ENCODE measurements at places on chromosomes 2 and 18. TPM values are rescaled to one million over a fixed set of nuclear protein-coding genes. Genes with fewer than 3 reads are reported as not detected.
A peak's percentile ranks its signal among the peaks of the same experiment; 100 is the strongest.

Gene SIX3
- 1.2 TPM for total RNA-seq

Gene GCKR
- total RNA-seq = 1.6 TPM

Gene ST8SIA5
- 4.9 TPM for total RNA-seq

Gene EN1
- total RNA-seq = not detected

Gene EML6
- total RNA-seq = 5.3 TPM

Gene IL1RL1
- total RNA-seq = not detected

Gene TBR1
- 73.8 TPM for total RNA-seq

Gene TUBB8B
- total RNA-seq = not detected

Gene SERPINE2
- total RNA-seq = 36.3 TPM

Gene PDE6D
- total RNA-seq = 28.1 TPM

Gene KCNK3
- 4.1 TPM for total RNA-seq

DNA sequence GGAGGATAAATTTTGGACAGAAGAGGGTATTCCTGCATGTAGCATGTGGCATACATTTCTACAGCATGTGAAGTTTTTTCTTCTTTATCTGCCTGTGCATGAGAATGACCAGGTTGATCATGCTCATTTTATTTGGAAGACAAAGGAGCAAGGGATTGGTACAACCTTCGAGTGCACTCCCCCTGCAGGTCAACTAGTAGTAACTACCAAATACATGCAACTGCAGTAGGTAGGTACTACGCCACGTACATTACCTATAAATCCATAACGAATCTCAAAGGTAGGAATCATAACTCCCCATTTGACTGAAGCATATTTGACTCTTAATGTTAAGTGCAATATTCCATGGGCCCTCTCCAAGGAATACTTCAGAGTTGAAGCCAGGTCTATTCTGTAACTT, 763.9 kb downstream of the TSN start:
- no peak for DNase-seq

DNA sequence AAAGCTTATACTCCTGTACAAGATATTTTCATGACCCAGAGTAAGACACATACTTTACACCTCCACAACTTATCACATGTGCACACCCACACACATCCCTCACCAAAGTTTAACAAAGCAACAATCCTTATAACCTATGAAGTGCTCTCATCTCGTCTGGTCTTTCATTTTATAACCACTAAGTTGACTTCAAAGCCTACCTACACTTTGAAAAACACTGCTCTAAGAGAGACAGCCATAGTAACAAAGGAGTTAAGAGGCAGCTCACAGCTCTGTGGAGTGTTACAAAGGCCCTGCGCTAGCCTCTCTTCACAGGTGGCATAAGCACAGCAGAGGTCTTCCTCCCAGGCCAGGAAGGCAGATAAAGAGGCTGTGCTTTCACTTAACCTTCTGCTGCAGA, 69.7 kb upstream of the TMEM200C start:
- no peak for DNase-seq

GRCh38 chr2:136324966-136325365, 207.0 kb upstream of the CXCR4 start:
- DNase-seq = no peak

DNA sequence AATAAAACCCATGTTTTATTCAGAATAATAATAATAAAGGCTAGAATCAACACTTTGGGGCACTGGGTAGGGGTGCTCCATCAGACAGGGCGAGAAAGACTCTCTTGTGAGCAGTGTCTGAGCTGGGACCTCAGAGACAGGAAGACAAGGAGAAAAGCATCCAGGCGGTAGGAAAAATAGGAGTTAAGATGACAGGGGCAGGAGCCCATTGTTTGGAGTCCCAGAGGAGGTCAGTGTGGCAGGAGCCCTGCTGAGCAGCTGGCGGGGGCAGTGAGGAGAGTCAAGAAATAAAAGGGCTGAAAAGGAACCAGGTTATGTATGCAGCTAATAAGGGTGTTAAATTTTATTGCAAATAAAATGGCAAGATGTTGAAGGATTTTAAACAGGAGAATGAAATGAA, 457.4 kb downstream of the FBXO15 start:
- no peak for DNase-seq

DNA sequence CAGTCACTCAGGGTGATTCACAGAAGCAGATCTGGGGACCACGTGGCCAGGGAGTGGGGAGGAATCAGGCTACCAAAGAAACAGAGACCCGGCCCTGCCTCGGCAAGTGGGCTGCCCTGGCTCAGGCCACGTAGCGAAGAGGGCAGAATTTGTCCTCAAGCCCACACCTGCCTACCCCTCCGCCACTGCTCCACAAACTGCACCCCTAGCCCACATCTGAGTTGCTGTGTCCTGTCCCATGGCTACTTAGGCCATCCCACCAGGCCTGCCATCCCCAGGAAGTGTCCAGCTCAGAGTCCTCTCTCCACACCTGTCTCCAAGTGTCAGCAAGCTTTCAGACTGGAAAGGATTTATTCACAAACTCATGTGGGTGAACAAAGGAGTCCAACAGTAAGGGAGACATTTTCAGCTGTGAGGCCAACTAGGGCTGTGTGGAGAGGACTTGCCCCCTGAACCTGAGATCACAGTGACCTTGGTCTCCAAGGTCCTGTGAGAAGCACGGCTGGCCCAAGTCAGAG, 31.7 kb upstream of the ASPRV1 start:
- DNase-seq = no peak

- DNase-seq = no peak
Measured at GRCh38 chr18:2997846-2998564, 14.9 kb downstream of the LPIN2 start.

DNA sequence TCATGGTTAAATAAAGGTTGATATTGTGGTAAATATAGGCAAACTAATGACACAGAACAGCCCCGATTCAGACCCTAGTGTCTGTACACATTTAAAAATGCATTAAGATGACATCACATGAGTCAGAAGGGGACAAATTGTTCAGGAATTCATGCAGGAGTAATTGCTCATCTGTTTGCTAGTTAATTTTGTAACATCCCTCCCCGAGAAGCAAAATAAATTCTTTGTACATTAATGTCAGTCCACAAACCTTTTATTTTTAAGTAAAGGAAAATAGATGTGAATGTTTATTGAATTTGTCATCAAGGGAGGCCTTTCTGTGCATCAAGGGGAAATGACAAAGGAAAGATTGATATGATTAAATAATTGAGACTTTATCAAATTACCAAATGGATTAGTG, 69.9 kb downstream of the SH3BP4 start:
- no peak for DNase-seq

GRCh38 chr18:22912835-22913234, 20.3 kb upstream of the RBBP8 start:
- no peak for DNase-seq

- no peak for DNase-seq
Measured at GRCh38 chr18:23155537-23155936, 20.3 kb downstream of the CABLES1 start.

DNA sequence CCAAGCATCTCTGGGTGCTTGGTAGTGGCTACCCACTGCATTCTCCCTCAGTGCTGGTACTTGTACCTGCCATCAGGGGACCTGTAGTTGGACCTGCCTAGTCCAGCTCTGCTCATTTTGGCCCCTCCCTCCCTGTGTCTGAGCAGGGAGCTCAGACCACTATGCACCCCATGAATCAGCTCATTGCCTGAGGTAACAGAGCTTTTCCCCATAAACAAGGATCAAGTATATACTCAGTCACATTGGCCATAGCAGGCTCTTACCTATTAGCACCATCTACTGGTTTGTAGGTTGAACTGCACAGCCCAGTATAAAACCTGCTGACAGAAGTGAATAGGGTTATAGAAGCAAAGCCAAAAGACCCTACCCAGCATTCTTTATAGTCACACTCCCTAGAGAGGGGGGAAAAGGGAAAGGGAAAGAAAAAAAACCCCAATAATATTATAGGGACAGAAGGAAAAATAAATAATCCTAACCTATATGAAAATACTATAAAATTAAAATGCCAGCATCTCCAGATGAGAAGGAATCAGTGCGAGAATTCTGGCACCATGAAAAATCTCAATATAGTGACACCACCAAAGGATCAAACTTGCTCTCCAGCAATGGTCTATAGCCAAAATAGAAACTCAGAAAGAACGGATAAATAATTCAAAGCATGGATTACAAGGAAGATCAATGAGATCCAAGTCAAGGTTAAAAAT, 6.9 kb upstream of the FLACC1 start:
- no peak for DNase-seq

DNA sequence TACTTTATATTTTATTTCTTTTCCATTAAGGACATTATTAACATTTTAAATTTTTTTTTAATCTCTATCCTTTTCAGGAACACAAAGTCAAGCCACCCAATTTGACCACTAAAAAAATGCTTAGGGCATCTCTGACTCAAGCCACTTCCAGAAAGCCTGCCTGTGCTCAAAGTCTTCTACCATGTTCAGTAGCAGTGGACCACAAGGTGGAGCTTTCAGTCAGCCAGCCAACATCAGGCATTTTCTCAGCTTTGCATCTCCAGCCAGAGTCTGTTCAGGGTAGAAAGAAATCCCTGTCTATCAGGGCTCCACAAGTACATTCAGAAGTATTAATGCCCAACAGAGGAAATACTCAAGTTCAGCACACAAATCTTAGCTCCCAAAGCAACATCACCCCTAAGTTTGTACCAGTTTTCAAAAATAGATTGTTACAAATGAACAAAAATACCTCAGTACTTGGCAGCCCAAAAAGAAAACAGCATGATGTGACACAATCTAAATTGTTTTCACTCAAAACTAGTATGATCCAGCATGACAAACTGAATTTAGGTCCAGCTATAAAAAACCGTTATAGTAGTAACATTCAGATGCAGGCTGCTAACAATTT, 37.6 kb downstream of the C18orf63 start:
- peak; percentile 47 for DNase-seq

DNA sequence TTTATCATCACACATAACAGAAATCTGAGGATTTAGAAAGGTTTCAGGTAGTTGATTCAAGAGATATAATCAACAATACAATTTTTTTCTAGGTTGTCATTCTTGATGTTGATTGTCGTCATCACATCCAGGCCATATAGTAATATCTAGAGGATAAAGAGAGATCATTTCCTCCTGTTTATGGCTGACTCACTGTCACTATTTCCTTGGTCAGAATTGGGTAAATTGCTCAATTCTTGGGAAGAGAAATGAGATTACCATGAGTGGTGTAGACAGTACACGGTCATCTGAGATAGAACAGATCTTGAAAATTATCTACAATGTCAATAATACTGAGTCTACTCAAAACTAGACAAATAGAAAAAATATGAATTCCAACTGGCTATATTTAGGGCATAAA, 78.8 kb downstream of the ZNF804A start:
- no peak for DNase-seq

DNA sequence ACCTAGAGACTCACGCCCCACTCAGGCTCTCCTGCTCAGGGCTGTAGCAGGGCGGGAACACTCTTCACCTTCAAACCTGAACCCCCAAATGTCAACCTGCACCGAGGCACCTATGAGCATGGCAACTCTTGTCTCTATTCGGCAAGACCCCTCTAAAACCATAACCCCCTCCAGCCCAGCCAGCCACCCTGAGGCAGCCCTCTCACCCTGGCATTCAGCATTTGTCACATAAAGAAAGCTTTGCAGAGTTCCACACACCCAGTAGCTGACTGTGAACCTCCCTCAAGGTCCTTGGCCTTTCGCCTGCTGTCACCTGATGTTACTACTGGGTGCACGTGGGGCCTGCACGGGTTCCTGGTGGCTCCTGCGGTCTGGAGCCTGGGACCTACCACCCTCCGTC, 97.2 kb upstream of the ALKAL2 start:
- no peak for DNase-seq

GRCh38 chr2:202718614-202719013, 83.8 kb downstream of the FAM117B start:
- DNase-seq = no peak

- DNase-seq = no peak
Measured at GRCh38 chr18:47746615-47747014, 183.8 kb downstream of the SMAD2 start.

GRCh38 chr2:175034716-175035115, 29.5 kb upstream of the CHN1 start:
- DNase-seq = no peak

DNA sequence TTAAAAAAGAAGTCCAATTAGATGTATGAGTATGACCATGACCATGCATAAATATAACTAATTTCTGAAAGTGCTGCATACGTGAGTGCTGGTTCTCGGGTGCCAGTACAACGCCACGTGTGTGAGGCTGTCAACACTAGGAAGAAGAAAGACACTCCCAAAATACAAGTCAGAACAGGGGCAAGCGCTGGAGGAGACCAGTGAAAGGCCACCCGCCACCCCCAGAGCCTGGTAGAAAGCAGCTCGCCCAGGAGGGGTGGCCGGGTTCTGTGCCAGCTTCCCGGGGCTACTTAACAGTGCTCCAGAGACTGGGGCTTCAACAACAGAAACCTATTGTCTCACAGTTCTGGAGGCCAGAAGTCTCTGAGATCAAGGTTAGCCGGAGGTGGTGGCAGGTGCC, 147.6 kb downstream of the RTP5 start:
- no peak for DNase-seq

GRCh38 chr2:170733798-170734600, 18.9 kb downstream of the SP5 start:
- DNase-seq = no peak

DNA sequence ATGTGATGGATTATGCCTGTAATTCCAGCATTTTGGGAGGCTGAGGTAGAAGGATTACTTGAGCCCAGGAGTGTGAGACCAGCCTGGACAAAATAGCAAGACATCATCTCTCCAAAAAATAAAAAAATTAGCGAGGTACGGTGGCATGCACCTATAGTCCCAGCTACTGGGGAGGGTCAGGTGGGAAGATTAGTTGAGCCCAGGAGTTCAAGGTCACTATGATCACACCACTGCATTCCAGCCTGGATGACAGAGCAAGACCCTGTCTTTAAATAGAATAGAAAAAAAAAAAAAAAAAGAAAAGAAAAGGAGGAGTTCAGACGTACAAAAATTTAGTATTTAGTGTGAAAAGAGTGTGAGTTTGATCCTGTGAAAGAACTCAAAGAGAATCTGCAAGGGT, 154.9 kb downstream of the NR4A2 start:
- DNase-seq = no peak

- no peak for DNase-seq
Measured at GRCh38 chr2:101311696-101312017, 3.2 kb upstream of the RNF149 start.

DNA sequence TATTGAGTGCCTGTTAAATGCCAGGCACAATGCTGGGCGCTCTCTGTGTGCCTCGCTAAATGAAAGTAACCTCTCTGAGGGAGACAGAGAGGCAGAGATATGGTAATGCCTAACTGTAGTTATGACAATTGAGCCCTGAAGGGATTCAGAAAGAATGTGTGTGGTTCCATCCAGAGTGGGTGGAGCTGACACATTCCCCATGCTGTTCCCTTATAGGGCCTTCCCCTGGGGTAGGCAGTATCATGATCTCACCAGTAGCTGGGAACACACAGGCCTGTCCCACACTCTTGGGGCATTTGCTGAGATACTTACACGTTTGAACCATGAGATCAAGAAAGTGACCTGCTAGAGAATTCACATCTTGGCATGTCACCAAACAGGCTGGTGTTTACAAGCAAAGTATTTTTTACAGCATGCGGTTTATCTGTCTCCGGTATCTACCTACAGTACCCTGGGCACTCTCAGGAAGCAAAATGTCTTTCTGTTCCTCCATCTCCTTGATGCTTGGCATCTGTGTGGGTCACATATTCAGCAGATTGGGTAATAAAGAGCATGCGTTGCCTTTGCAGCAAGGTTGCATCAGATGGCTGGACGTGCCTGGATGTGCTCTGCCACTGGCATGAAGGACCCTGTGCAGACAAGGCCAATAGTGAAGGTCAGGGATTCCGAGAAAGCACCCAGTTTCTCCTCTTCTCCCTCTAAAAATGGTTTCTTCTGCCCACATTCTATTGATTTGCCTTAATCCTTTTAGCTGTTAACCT, 9.4 kb downstream of the CTIF start:
- DNase-seq = no peak

- DNase-seq = no peak
Measured at GRCh38 chr2:7083580-7084509, 166.6 kb downstream of the RNF144A start.
